ENCODE measurements at places on chromosomes 16 and 17.

GRCh38 chr17:76083536-76084182 is 4.7 kb downstream of the ZACN start:
- DNase-seq = no peak

GRCh38 chr17:16622540-16623277 is 30.9 kb downstream of the ZNF624 start:
- no peak for DNase-seq

- DNase-seq = no peak
These were observed 11.8 kb downstream of the MRM1 start for GRCh38 chr17:36613155-36613554.

DNA sequence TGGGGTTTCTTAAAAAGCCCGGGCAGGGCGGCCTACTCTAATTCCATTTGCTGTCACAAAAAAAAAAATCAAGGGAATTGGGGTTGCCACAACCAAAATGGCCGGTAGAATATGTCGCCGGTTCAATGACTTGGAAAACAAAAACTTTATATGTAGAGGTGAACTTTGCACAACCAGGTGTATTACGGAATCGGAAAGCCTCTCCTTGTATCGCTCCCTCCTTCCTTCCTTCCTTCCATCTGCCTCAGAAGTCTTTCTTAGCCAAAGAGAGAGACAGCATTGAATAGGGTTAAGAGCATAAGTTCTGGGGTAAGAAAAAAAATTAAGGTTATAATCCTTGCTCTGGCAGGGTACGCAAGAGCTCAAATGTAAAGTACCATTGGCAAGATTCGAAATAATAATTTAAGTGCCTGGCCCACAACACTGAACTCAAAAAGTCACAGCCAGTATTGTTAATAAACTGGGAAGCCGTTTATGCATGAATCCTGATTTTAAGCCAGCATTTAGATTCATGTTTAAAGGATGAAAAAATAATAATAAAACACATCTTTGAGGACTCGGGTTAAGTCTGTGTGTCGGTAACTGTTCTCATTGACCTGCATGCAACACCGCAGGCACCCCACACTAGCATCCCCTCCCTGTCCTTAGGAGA is 522 bp upstream of the GLG1 start:
- DNase-seq = no peak

- no peak for DNase-seq
These were observed 47.8 kb downstream of the ANKFY1 start for GRCh38 chr17:4215882-4216570.

- no peak for DNase-seq
These were observed 68.8 kb downstream of the ABCA8 start for GRCh38 chr17:68886401-68886800.

- DNase-seq = no peak
These were observed 436 bp upstream of the BRIP1 start for GRCh38 chr17:61863801-61864126.

All from neuronal stem cell (in vitro differentiated cells).